HTR-8/SVneo (cell line): ENCODE measurements at places on chromosomes 6 and 20.

GRCh38 chr20:52217689-52218395, 26.3 kb upstream of the ZFP64 start:
- no peak for DNase-seq

DNA sequence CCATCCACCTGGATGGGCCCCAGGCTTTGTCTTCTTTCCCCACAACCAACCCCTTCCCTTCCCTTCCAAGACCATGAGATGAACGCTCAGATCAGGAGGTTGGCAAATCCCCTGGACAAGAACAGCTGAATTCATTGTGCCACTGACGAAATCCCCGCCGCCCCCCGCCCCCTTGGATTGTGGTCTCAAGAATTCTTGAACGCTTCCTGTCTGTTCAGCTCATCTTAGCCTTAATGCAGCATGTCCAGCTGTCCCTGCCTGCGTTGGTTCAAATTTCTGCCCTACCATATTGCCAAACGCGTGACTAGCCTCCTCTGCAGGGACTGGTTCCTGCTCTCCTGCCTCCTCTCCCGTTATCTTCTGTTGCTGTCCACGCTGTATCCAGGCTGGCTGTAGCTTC, 133.2 kb downstream of the CDH4 start:
- no peak for DNase-seq

DNA sequence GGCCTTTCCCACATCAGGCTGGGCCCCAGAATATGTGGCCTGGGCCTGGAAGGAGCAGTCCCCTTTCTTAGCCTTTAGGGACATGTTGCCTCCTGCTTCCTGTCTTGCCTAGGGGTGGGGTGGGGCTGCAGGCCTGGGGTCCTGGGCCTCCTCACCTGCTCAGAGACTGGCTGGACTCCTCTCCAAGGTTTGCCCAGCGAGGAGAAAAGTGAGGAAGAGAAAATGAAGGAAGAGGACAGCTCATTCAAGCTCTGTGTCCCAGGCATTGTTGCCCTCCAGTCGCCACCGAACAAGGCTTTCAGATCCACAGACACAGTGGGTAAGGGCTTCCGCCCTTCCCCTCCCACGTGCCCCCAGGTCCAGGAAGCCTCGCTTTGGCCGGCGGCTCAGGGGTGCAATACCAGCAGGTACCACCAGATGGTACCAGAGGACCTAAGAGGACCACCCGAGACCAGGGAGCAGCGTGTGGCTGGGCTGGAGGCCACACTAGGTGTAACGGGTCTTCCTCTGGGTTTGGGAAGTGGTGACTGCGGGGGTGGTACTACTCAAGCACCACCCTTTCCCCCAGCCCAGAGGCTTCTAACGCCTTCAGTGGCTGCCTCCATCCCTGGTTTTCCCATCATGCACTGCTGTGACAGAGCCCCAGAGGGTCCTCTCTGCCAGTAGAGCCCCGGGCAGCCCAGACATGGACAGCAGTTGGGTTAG, 5.5 kb upstream of the BAK1 start:
- DNase-seq = peak; percentile 79

DNA sequence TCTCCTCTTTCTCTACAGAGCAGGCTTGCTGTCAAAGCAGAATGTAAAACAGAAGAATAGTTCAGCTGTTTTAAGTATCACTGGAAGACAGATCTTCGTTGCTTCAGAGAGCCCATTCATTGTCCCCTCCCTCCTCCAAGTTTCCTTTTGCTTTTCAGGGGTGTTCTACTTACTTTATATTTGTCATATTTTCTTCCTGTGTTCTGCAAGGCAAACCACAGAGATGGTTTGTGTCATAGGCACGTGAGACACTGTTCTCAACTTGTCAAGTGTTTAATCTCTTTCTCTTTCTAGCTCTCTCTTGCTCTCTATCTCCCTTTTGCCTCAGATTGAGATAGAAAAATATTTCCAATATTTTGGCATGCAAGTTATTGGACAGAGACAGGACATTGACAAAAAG, 228.9 kb upstream of the DEFB112 start:
- no peak for DNase-seq
